ENCODE measurements at places on chromosomes 16 and 17.

- no peak for DNase-seq
Measured at GRCh38 chr17:68592682-68593641, 8.2 kb downstream of the FAM20A start.

- peak; percentile 8 for DNase-seq
Measured at GRCh38 chr16:63890081-63890480, 1231.8 kb downstream of the CDH11 start.

DNA sequence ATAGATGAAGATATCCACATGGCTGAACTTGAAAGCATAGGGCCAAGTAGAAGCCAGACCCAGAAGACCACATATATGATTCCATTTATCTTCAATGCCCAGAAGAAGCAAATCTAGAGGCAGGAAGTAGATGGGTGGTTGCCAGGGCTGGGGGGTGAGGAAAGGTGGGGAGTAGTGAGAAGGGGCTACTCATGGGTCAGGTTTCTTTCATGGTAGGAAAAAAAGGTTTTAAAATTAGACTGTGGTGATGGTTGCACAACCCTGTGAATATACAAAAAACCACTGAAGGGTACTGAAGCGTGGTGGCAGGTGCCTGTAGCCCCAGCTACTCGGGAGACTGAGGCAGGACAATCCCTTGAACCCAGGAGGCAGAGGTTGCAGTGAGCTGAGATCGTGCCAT, 5.4 kb downstream of the CD2BP2 start:
- DNase-seq, result no peak

DNA sequence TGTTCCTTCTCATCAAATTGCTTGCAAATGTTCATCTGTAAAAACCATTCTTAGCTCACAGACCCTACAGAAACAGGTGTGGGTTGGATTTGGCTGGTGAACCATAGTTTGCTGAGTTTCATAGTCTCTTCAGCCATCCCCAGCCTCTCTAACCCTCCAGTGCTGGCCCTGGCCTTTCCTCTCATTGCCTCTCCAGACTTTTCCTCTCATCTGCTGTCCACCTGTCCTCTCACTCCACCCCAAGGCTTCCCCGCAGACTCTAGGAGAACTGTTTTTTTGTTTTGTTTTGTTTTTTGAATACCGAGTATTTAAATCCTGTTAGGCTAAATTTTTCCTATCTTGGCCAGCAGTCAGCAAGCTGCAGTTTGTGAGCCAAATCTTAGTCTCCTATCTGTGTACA, 41.1 kb downstream of the MEOX1 start:
- no peak for DNase-seq

DNA sequence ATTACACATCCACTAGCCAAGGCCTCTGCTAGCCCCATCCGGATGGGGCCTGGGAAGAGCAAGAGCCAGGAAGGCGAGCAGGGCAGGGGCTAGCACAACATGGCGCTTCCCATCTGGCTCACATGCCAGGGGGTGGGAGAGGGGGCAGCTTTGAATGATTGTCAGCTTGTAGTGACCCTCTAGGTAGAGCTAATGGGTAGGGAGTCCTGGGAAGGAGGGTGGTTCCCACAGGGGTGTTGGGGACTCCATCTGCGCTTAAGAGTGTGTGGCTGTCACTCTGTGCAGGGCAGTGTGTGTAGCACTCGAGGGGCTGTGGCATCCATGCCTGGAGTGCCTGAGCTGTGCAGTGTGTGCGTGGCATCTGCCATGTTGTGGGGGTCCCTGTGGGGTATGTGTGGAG, 24.5 kb downstream of the ARHGAP23 start:
- no peak for DNase-seq

- no peak for DNase-seq
Measured at GRCh38 chr17:1630662-1631061, 2.0 kb upstream of the SLC43A2 start.

GRCh38 chr17:40371261-40371929, 6.9 kb upstream of the GJD3 start:
- no peak for DNase-seq

DNA sequence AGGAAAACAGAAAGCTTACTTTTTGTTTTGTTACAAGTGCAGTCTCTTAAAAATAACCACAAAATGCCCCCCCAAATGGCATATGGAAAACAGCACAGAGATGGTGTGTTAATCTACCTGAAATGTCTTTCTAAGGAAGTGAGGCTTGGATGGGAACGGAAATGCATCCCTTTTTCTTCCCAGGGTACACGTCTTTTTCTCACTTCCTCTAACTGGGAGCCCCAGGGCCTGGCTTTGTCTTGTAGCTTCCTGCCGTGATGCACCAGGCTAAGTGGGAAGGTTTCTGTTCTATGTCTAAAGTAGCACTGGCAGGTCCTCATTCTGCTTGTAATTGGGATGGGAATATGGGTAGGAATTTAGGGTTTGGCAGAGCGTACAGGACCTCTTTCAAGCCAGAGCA, 52.5 kb upstream of the CACNG3 start:
- no peak for DNase-seq

GRCh38 chr17:72099919-72100318, 20.9 kb upstream of the SOX9 start:
- DNase-seq, result no peak

- DNase-seq, result peak; percentile 55
Measured at GRCh38 chr17:27244491-27245223, 49.3 kb upstream of the WSB1 start.

DNA sequence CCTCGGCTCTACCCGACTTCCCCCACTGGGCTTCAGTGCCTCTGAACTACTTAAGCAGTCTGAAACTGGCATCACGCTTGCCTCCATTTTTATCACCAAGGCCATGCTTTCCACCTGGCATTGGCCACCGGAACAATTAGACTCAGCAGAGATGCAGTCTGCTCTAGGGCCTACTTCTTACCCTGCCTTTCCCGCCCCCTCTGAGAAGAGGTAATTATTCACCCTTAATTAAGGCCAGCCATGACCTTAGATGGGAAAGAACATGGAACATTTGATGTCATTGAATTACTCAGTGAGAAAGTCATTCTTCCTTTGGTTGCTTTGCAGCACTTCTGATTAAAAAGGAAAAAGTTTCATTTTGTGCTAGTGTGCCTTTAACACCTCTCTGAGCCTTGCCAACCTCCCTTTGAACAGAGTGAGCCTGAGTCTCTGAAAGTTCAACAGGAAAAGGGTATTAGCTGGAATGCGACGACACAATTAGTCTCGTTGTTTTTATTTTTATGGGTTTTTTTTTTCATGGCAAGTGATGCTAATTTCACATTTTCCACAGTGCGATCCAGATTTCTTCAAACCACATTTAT, 60.9 kb upstream of the TNRC6A start:
- DNase-seq, result no peak

DNA sequence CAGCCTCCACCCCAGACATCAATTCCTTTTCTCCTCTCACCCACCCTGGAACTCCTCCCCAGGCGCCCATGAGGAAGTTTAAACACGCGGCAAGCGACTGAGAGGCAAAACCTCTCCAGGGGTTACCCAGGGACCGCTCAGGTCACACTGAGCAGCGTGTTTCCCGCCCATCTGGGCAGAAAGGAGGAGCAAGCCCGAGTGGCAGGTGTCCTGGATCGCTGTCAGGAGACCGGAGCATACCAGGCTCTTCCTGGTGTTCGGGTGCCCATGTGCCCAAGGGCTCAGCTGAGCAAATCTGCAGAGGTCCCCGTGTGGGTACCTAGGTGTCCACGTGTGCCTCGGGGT, 491 bp downstream of the SLC25A19 start:
- DNase-seq, result no peak

GRCh38 chr16:48602356-48603014, 7.5 kb downstream of the N4BP1 start:
- DNase-seq, result no peak

- DNase-seq, result peak; percentile 68
Measured at GRCh38 chr17:75457047-75457654, 716 bp downstream of the TMEM94 start.

DNA sequence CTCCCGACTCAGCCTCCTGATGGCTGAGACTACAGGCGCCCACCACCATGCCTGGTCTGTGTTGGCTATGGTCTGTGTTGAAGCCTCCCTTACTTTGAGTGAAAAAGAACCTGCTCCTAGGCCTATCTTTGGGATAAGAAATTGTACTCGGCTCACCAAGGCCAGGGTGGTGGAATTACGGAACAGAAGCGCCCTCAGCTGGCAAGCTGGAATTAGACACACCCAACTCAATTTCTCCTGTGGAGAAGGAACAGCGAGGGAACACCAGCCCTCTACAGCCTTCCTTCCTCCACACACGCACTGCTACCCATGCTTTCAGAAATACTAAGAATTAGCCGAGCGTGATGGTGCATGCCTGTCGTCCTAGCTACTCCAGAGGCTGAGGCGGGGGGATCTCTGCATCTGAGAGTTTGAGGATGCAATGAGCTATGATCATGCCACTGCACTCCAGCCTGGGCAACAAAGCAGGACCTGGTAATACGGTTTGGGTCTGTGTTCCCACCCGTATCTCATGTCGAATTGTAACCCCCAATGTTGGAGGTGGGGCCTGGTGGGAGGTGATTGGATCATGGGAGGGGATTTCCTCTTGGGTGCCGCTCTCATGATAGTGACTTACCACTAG, 40.1 kb upstream of the RBBP6 start:
- DNase-seq, result no peak
